CD4-positive, alpha-beta T cell treated with Interleukin-17A for 1 hour (primary cell): ENCODE measurements at places on chromosomes 1 and 21.
A peak's percentile ranks its signal among the peaks of the same experiment; 100 is the strongest.

- no peak for DNase-seq
These were observed 973.5 kb upstream of the B3GALT2 start for GRCh38 chr1:194159941-194160340.

DNA sequence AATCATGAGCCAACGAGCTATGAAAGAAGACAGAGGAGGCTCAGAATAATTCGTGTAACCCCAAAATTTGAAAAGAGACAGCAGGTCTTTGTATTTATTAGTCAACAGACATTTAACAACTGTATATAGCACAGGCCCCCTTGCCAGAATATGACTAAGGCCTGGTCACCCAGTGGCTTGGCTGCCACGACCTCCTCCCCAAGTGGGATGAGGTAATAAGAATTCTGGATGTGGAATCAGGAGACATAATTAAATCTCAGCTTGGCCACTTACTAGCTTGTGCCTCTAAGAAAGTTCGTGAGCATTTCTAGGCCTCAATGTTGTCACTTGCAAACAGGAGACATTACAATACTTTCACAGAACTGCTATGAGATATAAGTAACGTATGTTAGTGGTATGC, 134.2 kb upstream of the TNFSF4 start:
- no peak for DNase-seq

DNA sequence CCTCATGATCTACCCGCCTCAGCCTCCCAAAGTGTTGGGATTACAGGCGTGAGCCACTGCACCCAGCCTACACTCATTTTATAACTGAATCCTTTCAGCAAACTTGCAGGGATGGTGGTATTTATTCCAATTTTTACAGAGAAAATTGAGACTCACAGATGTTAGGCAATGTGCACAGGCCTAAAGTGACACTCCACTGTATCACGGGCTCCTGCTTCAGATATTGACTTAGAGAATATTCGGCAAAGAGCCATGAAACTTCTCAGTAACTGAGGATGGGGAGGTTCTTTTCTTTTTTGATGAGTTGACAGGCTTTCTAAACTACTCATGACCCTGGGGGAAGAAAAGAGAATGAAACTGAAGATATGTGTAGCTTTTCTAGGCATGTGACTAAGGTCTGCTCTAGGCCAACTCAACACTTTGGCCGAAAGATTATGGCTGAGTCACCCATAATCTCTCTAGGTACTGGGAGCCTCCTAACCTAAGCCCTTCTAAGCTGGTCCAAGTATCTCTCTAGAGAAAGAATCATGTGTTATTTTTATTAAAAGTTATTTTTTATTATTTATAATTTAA, 19.9 kb upstream of the PTCH2 start:
- no peak for DNase-seq

GRCh38 chr1:116574581-116575291, 3.9 kb upstream of the CD58 start:
- DNase-seq, result peak; percentile 71

DNA sequence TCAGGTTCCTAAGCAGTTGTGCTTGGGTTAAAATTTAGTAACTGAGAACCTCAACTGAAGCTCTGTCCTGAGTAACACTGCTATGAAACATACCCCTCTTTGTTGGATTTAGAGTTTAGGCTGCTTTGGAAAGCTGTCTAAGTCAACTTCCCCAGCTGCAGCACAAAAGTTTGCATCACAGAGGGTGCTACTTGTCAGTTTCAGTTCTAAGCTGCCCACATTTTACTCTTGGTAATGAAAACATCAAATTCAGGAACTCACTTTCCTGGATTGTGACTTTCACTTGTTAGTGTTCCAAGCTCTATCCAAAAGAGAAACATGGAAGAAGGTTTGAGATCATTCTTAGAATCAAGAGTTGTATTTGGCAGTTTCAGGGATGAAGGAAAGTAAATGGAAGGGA, 191.7 kb upstream of the NFIA start:
- DNase-seq, result no peak

- no peak for DNase-seq
These were observed 29.6 kb downstream of the KIAA0040 start for GRCh38 chr1:175162955-175163354.

DNA sequence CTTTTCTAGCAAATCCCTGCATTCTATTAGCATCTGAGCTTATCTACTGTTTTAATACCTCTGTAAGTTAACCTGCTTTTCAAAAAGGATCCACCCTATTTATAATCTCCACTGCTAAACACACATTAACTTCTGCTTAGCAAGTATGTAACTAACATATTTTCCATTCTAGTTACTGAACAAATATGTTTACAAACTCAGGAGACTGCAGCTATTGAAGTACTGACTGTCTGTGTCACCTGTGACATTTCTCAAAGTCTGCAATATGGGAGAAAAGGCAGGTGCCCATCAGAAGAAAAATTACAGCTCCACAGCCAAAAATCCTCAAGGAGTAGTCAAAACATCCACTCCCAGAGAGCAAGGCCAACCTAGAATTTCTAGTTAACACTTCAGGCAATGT, 88.3 kb downstream of the JAK1 start:
- no peak for DNase-seq

DNA sequence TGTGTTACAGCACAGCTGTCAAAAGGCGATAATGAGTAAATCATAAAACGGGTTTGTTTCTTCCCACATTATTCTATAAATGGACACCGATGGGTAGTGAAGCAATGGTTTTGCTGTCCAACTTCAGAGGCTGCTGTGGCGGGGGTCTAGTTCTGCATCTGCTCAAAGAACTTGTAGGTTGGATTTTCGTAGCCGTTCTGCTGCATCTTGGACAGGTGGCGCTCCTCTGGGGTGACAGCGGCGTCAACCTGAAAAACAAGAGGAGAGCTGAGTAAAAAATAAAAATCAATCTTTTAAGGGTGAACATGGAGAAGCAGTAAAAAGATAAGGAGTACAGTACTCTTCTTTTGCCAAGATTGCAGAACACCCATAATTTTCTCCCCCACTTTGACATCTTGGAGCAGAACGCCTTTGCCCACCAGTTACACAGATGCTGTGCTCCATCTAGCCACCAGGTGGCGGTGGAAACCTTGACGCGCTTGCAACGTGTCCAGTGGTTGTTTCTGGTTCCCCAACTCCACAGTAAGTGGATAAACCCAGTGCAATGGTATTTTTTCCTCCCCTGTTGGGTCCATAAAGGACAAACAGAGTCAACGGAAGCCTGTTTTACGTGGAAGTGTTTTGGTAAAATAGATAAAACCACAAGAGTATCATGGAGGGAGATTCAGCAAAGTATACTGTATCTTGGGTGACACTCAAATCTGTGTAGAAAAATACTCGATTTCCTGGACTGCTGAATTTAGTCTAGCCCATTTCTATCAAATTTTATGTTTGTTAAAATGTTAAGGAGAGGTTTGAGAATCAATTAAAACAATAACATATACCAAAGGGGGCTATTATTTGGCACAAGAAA, 147.0 kb downstream of the GABPA start:
- DNase-seq, result peak; percentile 61

GRCh38 chr1:32122151-32122550, 14.3 kb downstream of the KPNA6 start:
- DNase-seq, result no peak

- peak; percentile 22 for DNase-seq
These were observed 13.5 kb downstream of the MRPS6 start for GRCh38 chr21:34086887-34087306.

DNA sequence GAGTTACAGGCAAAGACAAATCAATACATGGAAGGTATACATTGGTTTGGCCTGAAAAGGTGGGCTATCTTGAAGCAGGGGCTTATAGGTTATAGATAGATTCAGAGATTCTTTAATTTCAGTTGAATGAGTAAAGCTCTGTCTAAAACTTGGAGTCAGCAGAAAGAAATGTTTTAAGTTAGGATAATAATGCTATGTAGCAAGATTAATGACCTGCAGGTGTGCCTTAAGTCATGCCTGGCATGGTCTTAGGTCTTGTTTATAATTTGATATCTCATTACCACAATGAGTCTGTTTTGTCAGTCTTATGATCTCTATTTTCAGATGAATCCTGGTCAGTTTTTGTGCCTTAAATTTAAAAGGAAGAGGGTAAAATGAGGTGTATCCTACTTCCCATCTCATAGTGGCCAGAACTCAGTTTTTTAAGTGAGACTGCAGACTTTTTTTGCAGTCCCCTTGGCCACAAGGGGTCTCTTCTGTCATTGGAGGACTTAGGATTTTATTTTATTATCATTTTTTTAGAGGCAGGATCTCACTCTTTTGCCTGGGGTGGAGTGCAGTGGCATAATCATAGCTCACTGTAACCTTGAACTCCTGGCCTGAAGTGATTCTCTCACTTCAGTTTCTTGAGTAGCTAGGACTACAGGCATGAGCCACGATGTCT, 21.3 kb upstream of the PGBD2 start:
- no peak for DNase-seq

DNA sequence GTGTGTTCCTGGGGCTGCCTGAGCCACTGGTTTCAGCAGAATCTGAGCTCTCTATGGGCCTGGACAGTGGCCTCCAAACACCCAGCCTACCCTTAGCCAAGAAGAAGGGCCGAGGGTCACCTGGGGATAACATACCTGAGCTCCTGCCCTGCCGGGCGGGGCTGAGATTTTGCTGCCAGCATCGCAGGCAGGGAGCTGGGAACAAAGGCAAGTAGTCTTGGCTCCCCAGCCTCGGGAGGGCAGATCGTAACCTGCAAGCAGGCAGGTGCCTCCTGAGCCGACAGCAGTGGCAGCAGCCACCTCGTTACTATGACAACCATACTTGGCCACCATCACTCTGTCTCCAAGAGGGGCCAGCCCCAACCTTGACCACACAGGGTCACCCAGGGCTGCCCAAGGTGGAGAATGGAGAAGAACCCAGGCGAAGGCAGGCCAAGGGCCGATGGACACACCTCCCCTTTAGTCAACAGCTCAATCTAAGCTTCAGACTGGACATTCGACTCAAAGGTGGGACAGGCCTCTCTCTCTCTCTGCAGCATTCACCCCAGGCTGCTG, 54.6 kb downstream of the TOMM20 start:
- no peak for DNase-seq

GRCh38 chr21:29403922-29404538, 105.3 kb downstream of the BACH1 start:
- peak; percentile 9 for DNase-seq

GRCh38 chr21:26451081-26451740, 121.9 kb downstream of the CYYR1 start:
- DNase-seq, result no peak

GRCh38 chr1:62308606-62309005, 10.6 kb downstream of the KANK4 start:
- DNase-seq, result no peak

DNA sequence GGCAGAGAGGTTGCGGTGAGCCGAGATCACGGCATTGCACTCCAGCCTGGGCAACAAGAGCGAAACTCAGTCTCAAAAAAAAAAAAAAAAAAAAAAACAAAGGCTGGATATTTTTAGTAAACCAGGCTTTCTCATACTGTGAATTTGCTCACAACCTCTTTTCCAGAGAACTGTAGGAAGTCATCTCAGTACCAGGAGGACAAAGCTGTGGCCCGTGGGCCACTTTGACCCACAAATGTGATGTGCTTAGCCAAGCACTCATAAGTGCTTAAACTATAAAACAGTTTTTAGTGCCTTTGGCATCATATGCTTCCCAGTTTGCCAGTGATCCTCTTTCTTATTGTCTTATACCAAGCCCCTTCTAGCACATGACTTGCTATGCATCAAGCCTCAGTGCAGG, 46.5 kb downstream of the RNF11 start:
- DNase-seq, result no peak

- DNase-seq, result no peak
These were observed 60.7 kb downstream of the PRKAB2 start for GRCh38 chr1:147111381-147112130.

GRCh38 chr1:86704972-86705664, 742 bp downstream of the SH3GLB1 start:
- peak; percentile 66 for DNase-seq

GRCh38 chr21:42301371-42302075, 13.7 kb downstream of the TFF3 start:
- DNase-seq, result no peak

DNA sequence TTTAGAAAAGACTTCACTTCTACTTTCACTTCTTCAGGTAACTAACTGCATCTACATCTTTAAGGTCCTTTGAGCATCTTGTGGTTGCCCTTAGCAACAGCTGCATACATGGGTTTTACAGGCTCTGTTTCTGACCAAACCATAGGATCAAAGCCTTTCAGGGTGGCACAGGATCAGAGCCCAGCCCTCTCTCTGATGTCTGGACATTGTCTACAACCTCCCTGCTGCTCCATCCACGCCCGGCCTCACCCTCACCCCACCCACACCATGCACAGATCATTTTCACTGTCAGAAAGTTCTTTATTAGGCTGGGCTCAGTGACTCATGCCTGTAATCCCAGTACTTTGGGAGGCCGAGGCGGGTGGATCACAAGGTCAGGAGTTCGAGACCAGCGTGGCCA, 5.2 kb downstream of the NCF2 start:
- DNase-seq, result no peak

- DNase-seq, result peak; percentile 40
These were observed 23.9 kb upstream of the MEF2D start for GRCh38 chr1:156524481-156524869.

DNA sequence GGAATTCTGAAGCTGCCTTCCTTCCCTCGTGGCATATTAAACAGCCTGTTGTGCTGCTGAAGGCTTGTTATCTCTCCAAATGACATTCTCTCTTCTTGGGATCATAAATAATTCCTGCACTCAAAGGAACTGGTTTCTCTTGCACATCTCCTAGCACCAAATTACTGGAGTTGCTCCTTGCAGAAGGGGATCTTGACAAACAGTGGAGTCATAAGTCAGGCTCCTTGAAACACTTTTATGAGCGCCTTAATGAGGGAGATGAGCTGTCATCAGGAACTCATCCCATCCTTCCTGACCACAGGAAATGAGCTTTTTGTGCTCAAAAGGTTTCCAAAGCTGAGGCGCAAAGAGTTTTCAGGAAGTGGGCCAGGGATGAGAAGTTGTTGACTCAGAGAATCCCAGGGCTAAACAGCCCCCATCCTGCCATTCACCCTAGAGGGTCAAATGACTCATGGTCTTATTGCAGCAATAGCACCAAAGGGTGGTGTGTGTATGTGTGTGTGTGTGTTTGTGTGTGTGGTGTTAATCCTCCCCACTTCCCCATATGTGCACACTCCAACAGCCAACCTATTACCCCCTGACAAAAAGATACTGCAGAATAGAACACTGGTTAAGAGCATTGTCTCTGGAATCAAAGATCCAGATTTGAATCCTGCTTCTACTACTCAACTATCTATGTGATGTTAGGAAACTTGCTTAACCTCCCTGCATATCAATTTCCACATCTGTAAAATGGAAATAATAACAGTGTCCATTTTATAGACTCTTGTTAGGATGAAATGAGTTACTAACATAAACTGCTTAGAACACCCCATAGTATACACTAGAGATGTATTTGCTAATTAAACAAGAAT, 2.8 kb upstream of the PHC2 start:
- peak; percentile 24 for DNase-seq
